ENCODE measurements at places on chromosomes 2 and 18. TPM values are rescaled to one million over a fixed set of nuclear protein-coding genes. Genes with fewer than 3 reads are reported as not detected.

The PID1 gene
- 0.15 TPM for total RNA-seq

The ANKRD62 gene
- total RNA-seq = 0.34 TPM

The ASB18 gene
- not detected for total RNA-seq

The BUB1 gene
- total RNA-seq = 80.2 TPM

The BCS1L gene
- 57.4 TPM for total RNA-seq

The CDK5R2 gene
- total RNA-seq = 0.44 TPM

The C2orf15 gene
- 1.9 TPM for total RNA-seq

The CRYGC gene
- not detected for total RNA-seq

The IL1F10 gene
- not detected for total RNA-seq

The SP140 gene
- total RNA-seq = 2.6 TPM

The VWA3B gene
- total RNA-seq = 0.47 TPM

The BOK gene
- 41.5 TPM for total RNA-seq

The ZNF521 gene
- total RNA-seq = 0.10 TPM

The HS6ST1 gene
- total RNA-seq = 35.0 TPM

The ACMSD gene
- not detected for total RNA-seq

The FTCDNL1 gene
- 2.6 TPM for total RNA-seq

The FEV gene
- not detected for total RNA-seq

The RRM2 gene
- 330 TPM for total RNA-seq

The QPCT gene
- not detected for total RNA-seq

The EVA1A gene
- 2.8 TPM for total RNA-seq

The POTEF gene
- total RNA-seq = 3.5 TPM

The CTLA4 gene
- total RNA-seq = 0.37 TPM

The BOLL gene
- not detected for total RNA-seq

The ACKR3 gene
- 0.20 TPM for total RNA-seq

The FOXI3 gene
- not detected for total RNA-seq

The AKAIN1 gene
- not detected for total RNA-seq

The LYPD1 gene
- not detected for total RNA-seq

The LRRC30 gene
- not detected for total RNA-seq

The ACTG2 gene
- total RNA-seq = 0.89 TPM

The GDF7 gene
- total RNA-seq = 0.02 TPM

The TCF23 gene
- total RNA-seq = not detected

The PTPRM gene
- total RNA-seq = 14.5 TPM

The FEZ2 gene
- total RNA-seq = 14.8 TPM

The CHRNG gene
- total RNA-seq = not detected

The SIX3 gene
- total RNA-seq = 1.2 TPM

The EPC2 gene
- total RNA-seq = 19.6 TPM

The HAUS1 gene
- 46.2 TPM for total RNA-seq

The FAHD2A gene
- total RNA-seq = 25.4 TPM

The SLC5A7 gene
- not detected for total RNA-seq

The RNU2-63P gene
- 7.4 TPM for total RNA-seq

The TSPYL6 gene
- total RNA-seq = not detected

The CSRNP3 gene
- total RNA-seq = 0.05 TPM

The MEP1B gene
- not detected for total RNA-seq

The CD8B2 gene
- total RNA-seq = not detected
